ENCODE measurements at places on chromosomes 7 and 10.

DNA sequence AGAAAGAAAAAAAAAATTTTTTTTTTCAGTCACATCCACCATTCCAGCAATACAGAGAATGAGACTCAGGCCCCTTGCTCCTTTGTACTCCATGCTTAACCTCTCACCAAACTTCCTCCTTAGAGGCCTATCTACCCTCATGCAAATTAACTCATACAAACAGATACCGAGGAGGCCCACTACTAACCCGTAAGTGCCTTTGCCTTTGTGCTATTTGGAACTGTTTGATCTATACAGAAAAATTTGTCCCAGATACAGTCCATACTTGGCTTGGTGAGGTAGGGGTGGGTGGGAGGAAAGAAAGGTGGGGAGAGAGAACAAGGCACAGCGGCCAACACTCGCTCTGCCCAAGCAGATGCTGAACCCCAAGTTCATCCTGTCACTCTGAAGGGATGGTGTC, 87.8 kb upstream of the DUSP5 start:
- no peak for DNase-seq

DNA sequence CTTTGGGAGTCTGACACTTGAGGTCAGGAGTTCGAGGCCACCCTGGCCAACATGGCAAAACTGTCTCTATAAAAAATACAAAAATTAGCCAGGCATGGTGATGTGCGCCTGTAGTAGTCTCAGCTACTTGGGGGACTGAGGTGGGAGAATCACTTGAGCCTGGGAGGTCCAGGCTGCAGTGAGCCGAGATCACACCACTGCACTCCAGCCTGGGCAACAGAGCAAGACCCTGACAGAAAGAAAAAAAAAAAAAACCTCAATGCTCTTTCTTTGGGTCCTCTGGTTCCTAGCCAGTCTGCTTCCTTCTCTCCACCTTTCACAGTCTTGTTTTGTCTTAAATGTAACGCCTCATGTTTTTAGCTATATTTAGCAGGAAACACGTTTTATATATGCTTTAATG, 9.4 kb downstream of the OGDH start:
- no peak for DNase-seq

DNA sequence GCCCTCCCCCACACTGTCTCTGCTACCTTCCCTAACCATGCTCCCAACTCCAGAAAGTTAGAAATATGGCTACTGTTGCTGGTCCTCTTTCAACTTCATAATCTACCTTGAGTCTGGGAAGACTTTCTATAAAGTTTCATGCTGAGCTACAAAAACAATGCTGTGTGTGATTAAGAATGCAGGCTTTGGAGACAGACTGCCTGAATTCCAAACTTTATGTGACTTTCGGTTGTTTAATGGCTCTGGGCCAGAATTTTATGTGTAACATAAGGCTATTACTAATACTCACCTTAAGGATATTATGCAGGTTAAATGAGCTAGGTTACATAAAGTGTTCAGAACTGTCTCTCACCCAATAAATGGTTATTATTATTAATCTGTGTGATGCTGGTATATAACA, 19.1 kb downstream of the BET1 start:
- DNase-seq: no peak

DNA sequence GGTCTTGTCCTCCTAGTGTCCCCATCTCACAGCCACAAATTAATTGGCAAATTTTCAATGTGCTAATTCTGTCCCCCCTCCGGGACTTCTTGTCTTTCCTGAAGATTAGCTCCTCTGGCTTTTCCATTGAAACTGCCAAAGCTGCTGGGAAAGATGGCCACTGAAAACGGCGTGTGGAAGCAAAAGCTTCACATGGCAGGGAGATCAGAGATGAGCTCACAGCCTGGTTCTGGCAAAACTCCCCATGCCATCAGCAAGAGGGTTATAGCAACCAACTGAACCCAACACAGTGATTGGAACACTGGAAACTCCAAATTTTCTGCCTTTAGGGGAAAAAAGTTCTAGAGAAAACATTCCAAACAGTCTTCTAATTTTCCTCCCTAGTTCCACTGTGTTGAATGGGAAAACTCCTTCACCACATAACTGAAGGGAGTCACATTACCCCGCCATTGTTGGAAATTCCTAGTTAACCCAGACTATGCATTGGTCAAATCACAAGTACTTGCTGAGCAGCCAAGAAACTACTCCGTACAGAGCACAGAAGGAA, 37.0 kb downstream of the NRAP start:
- DNase-seq: no peak

DNA sequence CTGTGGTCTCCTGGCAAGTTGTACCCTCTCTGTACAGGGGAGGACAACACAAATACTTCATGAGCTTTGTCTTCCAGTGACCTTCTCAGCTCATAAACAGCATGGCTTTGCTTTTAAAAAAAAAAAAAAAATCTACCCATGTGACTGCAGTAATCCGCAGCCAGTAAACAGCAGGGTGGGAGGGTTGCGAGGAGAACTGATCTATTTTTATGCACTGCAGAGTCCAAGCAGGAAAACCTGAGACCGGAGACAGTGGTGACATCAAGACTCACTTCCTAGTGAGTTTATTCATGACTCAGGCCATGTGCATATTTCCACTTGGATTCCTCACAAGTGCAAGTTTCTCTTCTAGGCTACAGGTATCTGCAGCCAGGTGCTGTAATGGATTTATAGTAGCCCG, 127.9 kb downstream of the NRF1 start:
- no peak for DNase-seq

GRCh38 chr7:143979359-143979758, 20.8 kb upstream of the OR6B1 start:
- no peak for DNase-seq
